Fibroblast of skin of left quadriceps (primary cell): ENCODE measurements at places on chromosomes 1 and 21.
A peak's percentile ranks its signal among the peaks of the same experiment; 100 is the strongest.

- no peak for DNase-seq
Measured at GRCh38 chr21:45543371-45543709, 1.1 kb upstream of the SLC19A1 start.

DNA sequence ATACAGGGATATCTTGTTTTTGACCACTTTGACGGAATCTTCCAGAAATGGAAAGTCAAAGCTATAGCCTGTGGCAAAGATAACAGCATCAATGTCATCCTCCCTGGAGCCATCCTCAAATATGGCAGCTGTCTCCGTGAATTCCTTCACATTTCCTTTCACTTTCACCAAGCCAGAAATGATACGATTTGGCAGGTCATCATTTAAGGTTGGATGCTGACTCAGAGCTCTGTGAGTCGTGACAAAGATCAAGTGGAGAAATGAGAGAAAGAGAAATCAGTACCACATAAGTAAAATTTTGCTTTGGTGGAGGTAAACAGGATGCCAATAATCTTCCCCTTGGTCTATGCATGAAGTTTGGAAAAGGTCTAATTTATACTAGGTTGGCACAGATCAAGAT lies 23.9 kb downstream of the FMO5 start:
- DNase-seq = no peak

DNA sequence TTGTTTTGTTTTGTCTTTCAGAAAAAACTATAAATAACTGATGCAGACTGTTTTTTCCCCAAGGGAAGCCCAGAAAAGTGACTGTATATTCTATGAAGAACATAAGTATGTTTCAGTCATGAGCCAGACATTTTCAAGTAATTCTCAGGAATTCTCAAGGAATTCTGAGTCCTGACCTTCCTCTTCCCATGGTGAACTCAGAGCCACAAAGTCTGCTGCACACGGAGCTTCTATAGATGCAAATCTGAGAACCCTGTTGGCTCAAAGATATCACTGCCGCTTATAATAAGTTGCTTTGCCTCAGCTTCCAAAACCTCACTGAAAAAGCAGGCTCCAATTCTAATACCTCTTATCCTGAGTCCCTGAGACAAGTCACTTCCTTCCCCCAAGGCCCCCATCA lies 418.5 kb upstream of the RUNX1 start:
- no peak for DNase-seq

GRCh38 chr1:31822766-31823165 lies 6.9 kb upstream of the SPOCD1 start:
- no peak for DNase-seq

DNA sequence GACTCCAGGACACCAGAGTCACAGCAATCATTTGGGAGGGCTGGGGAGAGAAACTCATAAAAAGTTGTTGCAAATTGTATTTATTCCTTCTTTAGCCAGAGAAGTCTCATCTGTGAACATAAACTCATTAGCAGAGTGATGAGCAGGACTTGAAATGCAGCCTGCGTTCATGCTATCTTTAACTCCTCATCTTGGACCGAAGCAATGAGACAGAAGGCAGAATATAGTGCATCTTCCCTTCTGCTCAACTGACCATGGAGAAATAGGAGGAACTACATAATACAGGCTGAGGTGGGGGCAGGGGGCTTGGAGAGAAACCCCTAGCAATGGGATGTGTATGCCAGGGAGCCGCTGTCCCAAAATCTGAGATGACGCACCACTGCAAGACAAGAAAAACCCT lies 121.8 kb upstream of the AJAP1 start:
- DNase-seq = no peak

DNA sequence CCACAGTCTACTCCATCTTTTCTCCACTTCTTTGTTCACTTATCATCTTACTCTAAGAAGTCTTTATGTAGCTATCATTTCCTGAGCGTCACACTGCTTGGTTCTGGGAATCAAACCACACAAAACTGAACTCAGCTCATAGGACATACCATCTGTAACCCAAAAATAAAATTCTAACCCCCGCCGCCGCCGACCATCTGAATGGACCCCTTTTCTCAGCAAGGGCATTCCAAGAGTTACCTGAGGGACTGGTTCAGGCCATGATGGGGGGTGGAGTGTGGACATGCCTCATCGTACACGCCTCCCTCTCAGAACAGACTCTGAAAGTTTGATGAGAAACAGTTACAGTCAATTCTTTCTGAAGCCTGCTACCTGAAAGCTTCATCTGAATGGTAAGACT lies 12.6 kb upstream of the CHI3L2 start:
- no peak for DNase-seq

- no peak for DNase-seq
Measured at GRCh38 chr1:56508523-56508983, 70.8 kb downstream of the PLPP3 start.

DNA sequence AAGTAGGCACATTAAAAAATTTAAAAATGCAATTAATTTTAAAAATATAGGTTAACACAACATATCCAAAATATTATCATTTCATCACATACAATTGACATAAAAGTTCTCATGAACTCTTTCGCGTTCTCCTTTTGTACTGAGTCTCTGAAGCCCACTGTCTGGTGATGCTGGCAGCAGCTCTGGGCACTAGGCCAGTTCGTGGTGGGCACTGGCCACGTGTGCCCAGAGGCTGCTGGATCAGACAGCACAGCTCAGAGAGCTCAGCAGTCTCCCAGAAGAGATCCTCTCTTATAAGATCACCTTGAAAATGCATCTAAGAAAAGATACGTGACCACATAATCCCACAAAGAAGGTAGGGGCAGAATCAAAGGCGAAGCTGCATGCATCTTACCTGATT lies 9.9 kb downstream of the CEP104 start:
- DNase-seq = no peak

DNA sequence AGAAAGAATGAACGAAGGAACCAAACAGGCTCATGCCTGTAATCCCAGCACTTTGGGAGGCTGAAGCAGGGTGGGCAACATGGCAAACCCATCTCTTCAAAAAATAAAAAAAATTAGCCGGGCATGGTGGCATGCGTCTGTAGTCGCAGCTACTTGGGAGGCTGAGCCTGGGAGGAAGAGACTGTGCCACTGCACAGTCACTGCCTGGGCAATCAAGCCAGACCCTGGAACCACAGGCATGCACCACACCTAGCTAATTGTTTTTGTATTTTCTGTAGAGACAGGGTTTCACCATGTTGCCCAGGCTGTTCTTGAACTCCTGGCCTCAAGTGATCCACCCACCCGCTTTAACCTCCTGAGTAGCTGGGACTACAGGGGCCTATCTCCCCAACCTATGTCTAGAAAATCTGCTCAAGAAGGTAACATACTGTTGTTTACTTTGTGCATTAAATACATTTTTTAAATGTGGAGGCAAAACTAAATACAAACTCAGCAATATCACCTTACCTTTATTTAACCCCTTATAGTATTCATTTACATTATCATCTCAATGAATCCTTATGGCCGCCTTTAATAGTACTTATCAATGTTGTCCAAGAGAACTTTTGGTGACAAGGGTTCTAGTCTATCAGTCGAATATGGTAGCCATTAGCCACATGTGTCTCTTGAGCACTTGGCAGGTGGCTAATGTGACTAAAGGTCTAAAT lies 2.7 kb downstream of the KHDC4 start:
- DNase-seq = no peak

- no peak for DNase-seq
Measured at GRCh38 chr1:22502202-22502601, 50.6 kb downstream of the ZBTB40 start.

GRCh38 chr1:92218559-92218958 lies 844 bp downstream of the C1orf146 start:
- DNase-seq = no peak

DNA sequence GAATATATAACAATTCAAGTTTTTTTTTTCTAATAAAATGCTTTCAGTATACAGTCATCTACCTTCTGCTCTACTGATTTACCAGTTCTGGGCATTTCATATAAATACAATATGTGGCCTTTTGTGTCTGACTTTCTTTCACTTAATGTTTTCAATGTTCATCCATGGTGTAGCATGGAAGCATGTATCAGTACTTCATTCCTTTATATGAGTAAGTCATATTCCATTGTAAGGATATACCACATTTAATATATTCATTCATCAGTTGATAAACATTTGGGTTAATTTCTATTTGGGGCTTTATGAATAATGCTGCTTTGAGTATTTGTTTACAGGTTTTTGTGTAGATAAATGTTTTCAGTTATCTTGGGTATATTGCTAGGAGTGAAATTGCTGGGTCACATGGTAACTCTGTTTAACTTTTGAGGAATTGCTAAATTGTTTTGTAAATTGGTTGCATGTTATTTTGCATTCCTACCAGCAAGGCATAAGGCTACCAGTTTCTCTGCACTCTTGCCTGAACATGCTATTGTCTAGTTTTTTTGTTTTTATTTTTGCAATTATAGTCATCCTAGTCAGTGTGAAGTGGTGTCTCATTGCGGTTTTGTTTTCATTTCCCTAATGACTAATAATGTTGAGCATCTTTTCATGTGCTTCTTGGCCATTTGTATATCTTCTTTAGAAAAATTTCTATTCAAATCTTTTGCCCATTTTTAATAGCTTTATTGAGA lies 206.1 kb downstream of the TM2D1 start:
- DNase-seq = no peak

DNA sequence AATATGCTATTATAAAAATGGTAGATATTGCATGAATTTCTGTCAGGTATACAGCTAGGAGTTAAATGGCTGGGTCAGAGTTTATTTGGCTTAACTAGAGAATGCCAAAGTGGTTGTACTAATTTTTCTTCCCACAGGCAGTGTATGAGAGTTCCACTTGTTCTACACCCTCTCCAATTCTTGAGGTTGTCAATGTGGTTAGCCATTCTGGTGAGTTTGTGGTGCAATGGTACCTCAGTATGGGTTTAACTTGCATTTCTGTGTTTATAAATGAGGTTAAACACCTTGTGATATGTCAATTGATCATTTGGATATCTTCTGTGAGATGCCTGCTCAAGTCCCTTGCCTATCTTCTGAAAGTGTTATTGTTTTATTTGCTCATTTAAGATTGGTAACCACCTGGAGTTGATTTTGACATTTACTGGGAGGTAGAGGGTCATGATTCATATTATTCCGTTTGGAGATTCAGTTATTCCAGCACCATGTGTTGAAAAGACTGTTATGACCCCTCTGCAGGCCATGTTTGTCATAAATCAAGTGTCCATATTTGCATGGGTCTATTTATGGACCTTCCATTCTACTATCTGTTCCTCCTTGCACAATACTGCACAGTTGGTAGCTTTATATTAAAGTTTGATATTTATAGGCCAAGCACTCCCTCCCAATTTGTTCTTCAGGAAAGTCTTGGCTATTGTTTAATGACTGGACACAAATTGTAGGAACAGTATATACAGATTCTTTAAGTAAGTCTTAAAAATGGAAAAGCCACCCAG lies 5.8 kb downstream of the FALEC start:
- DNase-seq = no peak

DNA sequence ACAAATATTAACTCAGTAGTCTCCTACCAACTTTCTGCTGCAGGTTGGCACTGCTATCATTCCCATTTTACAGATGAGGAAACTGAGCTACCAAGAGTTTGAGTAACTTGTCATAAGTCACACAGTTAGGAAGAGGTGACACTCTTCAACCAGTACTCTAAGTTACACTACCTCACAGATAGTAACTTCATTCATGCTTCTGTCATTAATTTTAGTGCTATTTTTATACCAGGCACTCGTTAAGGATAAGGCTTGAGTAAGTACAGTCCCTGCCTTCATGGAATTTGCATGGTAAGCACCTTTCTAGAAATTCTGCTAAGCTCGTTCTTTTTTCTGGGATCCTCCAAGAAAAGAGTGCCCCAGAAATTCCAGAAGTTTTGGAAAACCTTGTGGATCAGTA lies 78.7 kb downstream of the ZP4 start:
- DNase-seq = no peak

DNA sequence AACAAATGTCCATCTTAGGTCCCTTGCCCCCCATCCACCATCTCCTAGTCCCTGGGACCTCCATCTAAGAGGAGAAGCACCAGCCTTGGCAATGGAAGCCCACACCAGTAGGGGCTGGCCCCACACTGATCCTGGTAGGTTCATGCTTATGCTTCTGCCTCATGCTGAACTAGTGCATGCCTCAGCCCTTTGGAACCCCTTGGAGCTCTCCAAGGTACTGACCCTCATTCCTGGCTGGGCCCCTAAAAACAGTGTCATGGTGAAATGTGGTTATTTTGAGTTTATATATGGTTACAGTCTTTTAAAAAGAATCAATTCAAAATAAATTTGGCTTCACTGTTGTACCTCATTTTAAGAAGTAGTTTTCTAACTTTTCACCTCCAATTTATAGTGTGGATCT lies 108.3 kb downstream of the HIVEP3 start:
- peak; percentile 40 for DNase-seq

GRCh38 chr1:152110860-152111514 lies 4.3 kb downstream of the TCHH start:
- DNase-seq = peak; percentile 13

- no peak for DNase-seq
Measured at GRCh38 chr1:3785045-3785444, 11.3 kb downstream of the LRRC47 start.

DNA sequence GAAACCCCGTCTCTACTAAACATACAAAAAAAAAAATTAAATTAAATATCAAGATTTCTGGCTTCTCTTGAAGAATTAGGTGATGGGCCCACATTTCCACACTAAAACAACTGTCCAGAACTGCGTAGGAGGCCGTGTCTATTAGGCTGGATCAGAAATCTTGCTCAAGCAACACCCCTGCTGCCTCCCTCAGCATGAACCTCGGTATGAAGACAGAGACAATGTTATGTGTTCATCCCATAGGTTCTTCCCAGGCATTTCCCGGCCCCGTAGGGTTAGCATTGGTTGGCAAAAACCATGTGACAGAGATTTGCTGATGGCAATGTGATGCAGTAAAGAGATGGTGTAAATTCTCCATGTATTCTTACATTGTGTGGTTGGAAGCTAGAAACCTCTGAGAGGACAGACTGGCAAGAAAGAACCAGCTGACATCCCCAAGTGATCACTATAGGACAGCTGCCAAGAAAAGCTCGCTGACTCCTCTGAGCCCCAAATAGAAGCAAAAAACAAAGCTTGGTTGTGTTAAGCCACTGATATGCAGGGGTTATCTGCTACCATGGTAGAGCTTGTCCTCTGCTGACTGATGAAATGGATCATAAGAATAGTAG lies 34.5 kb downstream of the EBNA1BP2 start:
- DNase-seq = no peak

- DNase-seq = peak; percentile 66
Measured at GRCh38 chr1:24003331-24003972, 23.3 kb upstream of the SRSF10 start.

- DNase-seq = no peak
Measured at GRCh38 chr1:17315542-17316130, 7.6 kb downstream of the PADI4 start.

DNA sequence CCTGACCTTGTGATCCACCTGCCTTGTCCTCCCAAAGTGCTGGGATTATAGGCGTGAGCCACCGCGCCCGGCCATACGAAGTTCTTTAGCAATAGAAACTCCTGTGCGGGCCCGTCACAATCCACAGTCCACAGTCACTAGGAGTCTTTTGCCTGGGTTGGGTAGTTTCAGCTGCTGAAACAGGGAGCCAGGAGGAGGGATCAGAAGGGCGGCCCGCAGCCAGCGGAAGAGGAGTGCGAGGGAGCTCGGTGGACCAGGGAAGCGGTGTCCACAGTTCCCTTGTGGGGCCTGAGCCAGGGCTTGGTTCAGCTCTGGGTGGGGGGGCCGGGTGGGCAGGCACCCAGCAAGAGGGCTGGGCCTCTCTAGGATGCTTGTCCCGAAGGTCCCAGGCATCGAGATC lies 17.9 kb upstream of the HSPG2 start:
- no peak for DNase-seq

- peak; percentile 91 for DNase-seq
Measured at GRCh38 chr1:13675151-13675651, 24.8 kb upstream of the PRDM2 start.

- no peak for DNase-seq
Measured at GRCh38 chr1:58779059-58779754, 4.6 kb downstream of the JUN start.

- peak; percentile 13 for DNase-seq
Measured at GRCh38 chr1:247448107-247448791, 9.7 kb downstream of the OR2B11 start.
